ENCODE measurements at places on chromosomes 2 and 18.

- DNase-seq, result no peak
Measured at GRCh38 chr2:36455011-36455410, 99.4 kb downstream of the CRIM1 start.

DNA sequence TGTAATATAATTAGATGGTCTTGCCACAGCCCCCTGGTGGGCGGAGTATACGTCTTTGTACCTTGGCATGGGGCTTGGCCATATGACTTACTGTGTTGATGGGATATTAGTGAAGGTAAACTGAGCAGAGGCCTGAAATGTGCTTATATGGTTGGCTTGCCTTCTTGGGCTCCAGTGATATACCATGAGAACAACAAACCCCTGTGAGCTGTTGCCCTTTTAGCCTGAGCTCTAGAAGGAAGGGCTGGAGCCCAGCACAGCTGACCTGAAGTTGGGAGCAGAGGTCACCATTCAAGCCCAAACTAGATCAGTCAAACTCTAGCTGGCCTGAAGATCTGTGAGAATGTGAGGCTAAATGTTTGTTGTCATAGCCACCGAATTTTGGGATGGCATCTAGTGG is 75.2 kb upstream of the CD302 start:
- no peak for DNase-seq

DNA sequence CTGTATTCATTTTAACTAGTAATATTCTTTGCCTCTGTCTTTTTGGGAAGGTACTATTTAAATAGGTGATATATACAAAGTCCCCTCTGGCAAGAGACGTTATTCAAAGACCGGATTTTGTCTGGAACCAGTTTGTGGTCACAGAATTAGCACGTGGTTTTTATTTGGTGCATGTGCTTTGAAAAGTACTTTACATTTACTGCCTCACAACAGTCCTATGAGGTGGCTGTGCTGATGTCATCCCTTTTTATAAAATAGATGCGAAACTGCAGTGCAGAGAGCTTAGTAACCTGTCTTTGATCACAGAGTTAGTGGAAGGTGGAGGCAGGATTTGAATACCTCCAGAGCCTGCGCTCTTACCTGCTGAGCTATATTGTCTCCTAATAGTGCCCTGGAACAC is 4.0 kb downstream of the LPIN1 start:
- DNase-seq, result peak; percentile 48

DNA sequence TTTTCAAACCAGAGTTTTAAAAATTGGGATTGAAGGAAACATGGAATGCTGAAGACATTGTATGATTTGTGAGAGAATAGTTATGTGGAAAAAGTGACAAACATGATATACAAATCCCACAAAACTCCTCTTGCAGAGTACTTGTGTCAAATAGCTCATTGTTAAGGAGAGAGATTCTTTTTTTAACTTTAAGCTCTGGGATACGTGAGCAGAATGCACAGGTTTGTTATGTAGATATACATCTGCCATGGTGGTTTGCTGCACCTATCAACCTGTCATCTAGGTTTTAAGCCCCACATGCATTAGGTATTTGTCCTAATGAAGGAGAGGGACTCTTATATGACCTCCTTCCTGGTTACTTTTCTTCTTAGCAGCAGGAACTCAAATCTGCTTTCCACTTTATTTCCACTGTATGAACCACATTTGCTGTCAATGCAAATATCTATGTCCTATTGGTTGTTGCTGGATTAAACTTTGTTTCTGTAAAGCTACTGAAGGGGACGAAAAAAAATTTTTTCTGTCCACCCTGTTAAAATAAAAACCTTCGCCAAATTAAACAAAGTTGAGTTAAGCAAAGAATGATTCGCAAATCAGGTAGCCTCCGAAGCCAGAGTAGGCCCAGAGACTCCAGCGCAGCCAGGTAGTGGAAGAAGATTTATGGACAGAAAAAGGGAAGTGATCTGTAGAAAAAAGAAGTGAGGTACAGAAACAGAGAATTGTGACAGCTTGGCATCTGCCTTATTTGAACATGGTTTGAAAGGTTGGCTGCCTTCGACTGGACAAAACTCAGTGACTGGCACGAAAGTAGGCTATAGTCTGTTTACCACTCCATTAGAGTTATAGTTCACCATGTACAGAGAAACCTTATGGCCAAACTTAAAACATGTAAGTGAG is 430.1 kb upstream of the CHST9 start:
- no peak for DNase-seq

DNA sequence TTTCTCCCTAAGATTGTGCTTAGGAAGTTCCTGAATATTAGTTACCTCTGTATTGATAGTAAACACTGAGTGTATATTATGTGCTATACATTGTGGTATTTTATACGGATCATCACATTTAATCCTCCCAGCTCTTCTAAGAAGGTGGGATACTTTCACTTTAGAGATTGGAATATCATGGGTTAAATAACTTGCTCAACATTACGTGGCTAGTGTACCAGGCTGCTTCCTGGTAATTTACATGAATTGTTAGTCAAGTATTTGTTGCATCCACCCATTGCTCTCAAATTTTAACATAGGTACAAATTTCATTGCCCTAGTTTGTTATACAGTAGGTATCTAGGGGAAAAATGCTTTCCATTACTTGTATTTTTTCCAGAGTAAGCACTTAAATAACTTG is 21.4 kb downstream of the FAM98A start:
- no peak for DNase-seq

DNA sequence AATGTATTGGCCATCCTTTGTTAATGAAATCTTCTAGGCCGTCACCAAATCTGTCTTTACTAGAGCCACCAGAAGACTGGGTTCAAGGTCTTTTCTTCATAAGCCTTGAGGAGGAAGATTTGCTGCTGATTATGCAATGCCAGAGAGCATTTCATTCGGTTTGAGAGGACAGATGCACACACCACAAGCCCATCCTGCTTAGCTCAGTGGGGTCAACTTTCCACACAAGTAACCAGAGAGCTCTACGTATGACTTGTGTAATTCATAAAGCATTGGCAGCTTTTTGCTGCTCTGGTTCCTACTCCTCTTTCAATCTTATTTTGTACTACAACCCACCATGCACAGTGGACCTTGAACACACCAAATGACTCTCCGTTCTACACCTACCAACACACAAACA is 106.9 kb downstream of the OSR1 start:
- no peak for DNase-seq

DNA sequence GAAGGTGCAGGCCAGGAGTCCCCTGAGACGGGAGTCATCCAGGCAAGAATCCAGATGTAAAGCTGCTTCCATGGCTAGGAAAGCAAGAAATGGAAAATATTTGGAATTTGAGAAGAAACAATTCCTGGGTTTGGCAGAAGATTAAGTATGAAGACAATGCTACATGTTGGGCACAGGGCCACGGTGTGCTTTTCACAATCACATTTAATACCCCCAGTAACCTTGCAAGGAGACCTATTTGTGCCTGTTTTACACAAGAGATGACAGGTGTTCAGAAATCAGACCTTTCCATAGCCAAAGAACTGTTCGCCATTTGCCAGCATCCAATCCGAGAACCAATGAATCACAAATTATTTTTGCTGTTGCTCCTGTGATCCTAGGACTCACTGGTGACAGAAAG is 50.5 kb downstream of the KCTD1 start:
- no peak for DNase-seq

DNA sequence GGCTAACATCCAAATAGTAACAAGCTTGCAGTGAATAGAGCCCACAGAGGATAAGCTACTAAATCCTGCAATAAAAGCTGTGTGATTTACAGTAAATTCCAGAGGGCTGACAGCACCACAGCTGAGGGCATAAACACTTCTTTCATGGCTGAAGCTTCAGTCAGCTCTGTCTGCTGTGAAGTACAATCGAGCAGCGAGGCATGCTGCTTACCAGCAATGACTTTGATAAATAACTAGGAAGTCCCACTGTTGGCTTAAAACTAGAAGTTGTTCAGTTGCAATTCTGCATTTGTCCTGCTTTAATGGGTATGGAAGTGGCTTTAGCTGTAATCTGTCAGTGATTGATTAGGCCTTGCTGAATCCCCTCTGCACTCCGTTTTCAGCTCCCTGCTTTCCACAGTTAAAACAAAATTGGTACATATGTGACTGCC is 65.2 kb upstream of the FIGN start:
- no peak for DNase-seq

DNA sequence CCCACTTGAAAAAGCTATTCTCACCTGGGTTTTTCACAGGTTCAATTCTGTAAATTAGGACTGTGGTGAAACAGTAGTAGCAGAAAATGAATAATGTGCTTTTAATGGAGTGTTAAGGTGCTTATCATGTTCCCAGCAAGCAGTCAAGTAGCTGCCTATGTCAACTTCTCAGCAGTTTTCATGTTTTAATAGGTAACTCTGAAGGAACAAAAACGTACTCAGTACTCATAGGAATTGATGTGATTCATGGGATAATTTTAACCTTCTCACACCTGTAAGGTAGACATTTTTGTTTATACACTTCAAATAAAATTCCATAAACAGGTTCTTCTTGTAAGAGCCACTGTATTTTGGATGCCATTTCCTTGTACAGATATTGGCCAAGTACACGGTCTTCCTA is 801.6 kb downstream of the MBD2 start:
- DNase-seq, result no peak

DNA sequence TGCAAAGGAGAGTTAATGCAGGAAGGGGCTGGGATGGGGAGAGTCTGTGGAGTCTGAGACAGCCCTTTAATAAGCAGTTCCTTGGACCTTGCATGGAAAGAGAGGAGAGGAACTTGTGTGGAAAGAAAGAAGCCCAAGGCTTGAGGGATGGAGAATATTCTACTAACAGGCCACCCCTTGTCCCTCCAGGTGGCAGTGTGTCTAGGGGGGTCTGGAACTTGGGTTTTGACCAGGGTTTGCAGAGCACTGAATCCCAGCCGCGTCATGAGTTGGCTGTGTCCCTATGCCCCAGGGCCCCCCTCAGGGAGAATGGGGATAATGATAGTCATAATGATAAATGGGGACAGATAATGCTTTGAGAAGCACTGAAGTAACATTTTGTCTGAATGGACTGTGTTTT is 15.0 kb downstream of the TCF7L1 start:
- no peak for DNase-seq

DNA sequence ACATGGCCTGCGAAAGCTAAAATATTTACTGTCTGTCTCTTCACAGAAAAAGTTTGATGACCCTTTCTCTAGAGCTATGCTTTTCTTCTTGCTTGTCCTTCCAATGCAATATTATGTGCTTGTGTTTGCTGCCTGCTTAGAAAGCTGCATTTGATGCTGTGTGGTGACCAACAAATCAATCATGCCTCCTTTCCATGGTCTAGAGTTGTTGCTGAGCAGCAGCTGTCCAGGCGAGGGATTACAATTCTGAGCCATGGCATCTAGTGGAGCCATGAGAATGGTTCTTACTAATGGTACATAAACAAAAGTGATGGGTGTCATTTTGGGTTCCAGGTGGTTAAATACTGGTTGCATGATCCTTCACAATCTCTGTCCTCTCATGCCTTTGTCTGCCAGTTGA is 1142.1 kb downstream of the DPP10 start:
- no peak for DNase-seq
